Prostate gland (tissue), 2 donors: ENCODE measurements at places on chromosomes 3 and 15.

DNA sequence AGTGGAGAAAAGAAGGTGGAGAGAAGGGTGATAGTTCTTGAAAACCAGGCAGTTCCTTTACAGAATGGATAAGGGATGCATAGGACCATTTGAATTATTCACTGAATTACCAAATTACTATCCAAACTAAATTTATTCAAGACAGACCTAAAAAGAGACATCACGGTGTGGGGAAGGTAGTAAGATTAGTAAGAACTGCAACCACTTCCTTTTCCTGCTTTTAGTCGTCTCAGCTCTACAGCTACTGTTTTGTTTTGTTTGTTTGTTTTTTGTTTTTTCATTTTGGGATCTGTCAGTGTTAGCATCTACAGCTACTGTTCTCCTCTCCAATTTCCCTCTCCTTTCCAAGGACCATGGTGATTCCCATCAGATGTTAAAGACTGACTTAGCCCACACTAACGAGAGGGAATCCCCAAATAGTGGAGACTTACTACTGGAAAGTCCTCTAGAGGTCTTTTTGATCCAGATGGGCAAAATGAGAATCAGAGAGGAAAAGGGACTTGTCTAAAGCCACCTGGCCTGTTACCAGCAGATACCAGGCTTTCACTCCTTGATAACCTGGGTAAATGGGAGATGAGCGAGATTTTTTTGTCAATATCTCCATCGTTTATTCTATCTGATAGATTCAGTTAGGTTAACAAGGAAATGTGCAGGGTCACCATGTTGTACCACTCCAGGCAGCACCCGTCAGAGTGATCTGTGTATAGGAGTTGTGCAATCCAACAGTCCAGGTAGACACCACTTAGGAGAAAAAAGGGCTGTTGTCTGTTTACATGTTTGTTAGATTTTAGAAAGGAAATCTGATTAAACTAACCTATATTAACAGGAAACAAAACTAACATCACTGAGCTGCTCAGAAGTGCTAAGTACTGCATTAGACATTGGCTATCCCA lies 6.0 kb downstream of the HCLS1 start:
- no peak overlapping the region for H3K27ac ChIP-seq
- H3K27me3 ChIP-seq = no peaks in the 10 kb centered on the region
- no peak overlapping the region for H3K4me3 ChIP-seq
- DNase-seq = no peak

DNA sequence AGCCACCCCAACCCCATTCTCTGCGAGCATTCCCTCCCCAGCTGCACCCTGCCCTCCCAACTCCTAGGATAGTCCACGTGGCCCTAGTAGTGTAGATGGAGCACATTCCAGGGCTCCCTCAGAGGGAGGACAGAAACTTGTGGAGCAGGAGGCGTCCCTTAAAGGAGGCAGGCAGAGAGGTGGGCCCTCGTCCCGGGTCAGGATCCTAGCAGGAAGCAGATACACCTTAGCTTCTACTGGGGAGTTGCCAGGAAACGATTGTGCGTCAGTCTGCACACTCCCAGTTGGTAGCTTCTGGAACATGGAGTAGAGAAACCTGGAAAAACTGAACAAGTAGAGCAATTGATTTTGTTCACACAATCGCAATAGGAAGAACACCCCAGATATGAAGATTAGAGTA lies 43.9 kb upstream of the KLHL25 start:
- no peaks in the 10 kb centered on the region for H3K27me3 ChIP-seq
- H3K27ac ChIP-seq = no peak overlapping the region
- H3K36me3 ChIP-seq = no peaks in the 10 kb centered on the region
- no peaks in the 10 kb centered on the region for H3K4me1 ChIP-seq
- no peak for DNase-seq

DNA sequence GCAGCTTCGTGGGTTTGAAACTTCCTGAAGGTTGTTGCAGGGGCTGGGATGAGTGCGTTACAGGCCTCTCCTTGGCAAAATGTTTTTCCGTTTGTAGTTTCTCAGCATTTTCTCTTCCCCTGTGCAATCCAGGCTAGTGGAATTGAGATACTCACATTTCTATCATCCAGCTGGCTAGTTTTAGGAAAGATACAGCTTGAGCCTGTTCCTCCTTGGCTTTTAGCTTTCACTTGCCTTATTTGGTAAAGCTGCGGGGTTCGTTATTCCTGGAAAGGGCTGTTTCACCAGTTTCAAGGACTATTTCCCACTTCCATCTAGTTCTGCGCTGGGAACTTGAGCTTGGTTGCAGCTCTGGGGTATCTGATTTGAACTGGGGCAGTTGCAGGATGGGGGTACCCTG lies 90.3 kb downstream of the ITPR1 start:
- no peaks in the 10 kb centered on the region for H3K36me3 ChIP-seq
- H3K4me3 ChIP-seq = no peak overlapping the region
- H3K27ac ChIP-seq = peak overlapping the region; percentile 67
- no peak for DNase-seq

DNA sequence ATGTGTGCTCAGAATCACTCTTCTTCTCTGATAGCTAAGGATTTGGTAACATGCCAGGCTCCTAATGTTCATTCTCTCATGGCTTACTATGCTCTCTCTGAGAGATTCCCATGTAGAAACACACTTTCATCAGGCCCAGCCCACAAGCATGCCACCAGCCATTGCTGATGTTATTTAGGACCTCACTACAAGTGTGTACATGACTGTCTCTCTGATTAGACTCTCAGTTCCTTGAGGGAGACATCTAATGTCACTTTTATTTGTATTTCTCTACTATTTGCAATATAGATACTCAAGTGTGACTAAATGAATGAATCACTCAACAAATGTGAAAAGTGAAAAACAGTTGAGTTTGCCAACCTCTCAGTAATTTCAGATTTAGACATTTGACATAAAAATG lies 84.3 kb upstream of the ARL6 start:
- no peak for DNase-seq
- no peak overlapping the region for H3K4me3 ChIP-seq
- no peaks in the 10 kb centered on the region for H3K27me3 ChIP-seq
- no peak overlapping the region for H3K27ac ChIP-seq

- no peak overlapping the region for H3K27ac ChIP-seq
- no peak for DNase-seq
- no peak overlapping the region for H3K4me3 ChIP-seq
These were observed 88.7 kb downstream of the SEMA5B start for GRCh38 chr3:122938783-122939425.

DNA sequence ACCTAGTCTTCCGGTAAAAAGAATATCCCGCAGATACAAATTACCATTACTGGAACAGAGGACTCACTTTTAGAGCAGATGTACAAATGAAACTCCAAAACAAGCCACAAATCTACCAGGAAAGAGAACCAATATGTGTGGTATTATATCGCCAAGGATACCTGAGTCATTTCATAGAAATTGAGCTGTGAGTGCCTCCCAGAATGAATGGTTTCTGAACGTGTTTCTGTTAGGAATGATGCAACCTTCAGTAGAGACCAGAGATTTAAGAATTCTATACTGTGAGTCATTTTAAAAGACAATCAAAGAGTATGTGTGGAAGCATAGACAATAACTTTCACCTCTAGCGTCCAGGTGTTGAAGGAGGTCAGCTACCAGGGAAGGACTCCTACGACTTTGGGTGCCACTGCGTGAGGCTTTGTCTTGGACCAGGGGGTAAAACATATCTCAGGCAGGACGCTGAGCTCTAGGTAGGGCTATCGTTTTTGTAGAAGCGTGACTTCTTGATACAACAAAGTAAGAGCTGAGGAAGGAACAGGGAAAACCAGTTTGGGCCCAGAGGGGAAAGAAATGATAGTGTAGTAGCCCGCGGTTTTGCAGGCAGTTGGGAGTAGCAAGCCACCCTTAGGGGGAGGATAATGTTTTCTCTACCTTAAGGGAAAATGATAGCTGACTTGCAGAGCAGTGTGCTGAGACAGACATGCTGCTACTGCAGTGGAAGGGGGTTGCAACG lies 210.4 kb downstream of the TP63 start:
- no peak for DNase-seq
- no peak overlapping the region for H3K4me3 ChIP-seq
- no peaks in the 10 kb centered on the region for H3K36me3 ChIP-seq
- no peaks in the 10 kb centered on the region for H3K4me1 ChIP-seq
- H3K27ac ChIP-seq = no peak overlapping the region

DNA sequence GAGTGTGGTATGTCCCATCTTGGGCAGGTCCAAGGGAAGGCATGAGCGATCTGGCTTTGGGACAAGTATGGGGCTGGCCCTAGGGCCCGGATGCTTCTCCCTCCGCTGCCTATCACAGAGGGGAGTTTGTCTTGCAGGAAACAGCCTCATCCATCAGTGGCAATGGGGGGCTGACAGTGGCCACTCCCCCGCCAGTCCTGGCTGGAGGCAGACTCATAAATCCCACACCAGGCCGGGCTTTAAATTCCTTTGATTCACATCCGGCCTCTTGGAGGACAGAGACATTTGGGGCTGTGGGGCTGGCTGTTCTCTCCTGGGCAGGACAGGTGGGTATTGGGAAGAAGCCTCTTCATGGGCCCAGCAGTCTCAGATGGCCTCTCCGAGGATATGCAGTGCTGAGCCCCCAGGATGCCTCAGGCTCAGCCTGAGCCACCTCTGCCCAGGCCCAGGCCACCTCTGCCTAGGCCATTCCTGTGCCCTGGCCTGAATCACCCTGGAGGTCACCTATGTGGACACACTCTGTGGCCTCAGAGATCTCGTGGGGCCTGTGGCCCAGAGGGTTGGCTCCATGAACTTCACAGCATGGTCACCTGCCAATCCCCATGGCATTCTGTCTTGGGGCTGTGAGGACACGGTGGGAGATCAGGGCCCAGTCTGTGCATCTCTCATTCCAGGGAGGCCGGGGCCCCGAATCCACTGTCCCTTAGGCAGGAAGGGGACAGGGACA lies 84.2 kb upstream of the GOLGA6L4 start:
- no peaks in the 10 kb centered on the region for H3K27me3 ChIP-seq
- no peak overlapping the region for H3K4me3 ChIP-seq
- no peak overlapping the region for H3K27ac ChIP-seq

- H3K4me1 ChIP-seq = no peaks in the 10 kb centered on the region
- no peak for DNase-seq
- peak overlapping the region; percentile 83 for H3K27ac ChIP-seq
These were observed 9.5 kb upstream of the NR2F2 start for GRCh38 chr15:96320703-96321638.

- no peak overlapping the region for H3K4me3 ChIP-seq
- peaks cover 5% of the 10 kb centered on the region for H3K4me1 ChIP-seq
- H3K27me3 ChIP-seq = no peaks in the 10 kb centered on the region
- H3K27ac ChIP-seq = no peak overlapping the region
- H3K36me3 ChIP-seq = no peaks in the 10 kb centered on the region
- DNase-seq = no peak
These were observed 3.1 kb downstream of the CCDC33 start for GRCh38 chr15:74239051-74239705.

- DNase-seq = no peak
- H3K4me3 ChIP-seq = no peak overlapping the region
- H3K27ac ChIP-seq = no peak overlapping the region
- H3K4me1 ChIP-seq = peaks cover 9% of the 10 kb centered on the region
- H3K36me3 ChIP-seq = no peaks in the 10 kb centered on the region
These were observed 42.3 kb upstream of the IQSEC1 start for GRCh38 chr3:13115576-13115910.
